NCI-H526 treated with DMSO at 0.1 percent for 48 hours (cell line): ENCODE measurements at places on chromosomes 7 and 10.

- DNase-seq = no peak
Measured at GRCh38 chr7:30616318-30616717, 21.6 kb downstream of the GARS1 start.

DNA sequence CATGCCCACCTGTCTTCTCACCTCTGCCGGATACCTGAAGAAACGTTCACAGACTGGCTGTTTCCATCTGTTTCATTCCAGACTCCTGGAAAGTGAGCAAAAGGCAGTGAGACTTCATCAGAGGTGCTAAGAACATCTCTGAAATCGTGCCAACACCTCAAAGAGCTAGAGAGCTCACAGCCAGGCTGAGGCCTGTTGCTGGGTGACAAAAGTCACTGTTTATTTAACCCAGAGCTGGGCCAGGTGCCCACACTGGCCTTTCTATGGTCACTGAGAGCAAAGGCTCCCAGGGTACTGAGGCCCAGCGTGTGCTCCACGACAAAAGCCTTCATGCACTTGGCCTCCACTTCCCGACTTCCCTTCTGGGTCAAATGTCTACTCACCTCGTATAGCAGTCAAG is 3.7 kb upstream of the NANOS1 start:
- no peak for DNase-seq

DNA sequence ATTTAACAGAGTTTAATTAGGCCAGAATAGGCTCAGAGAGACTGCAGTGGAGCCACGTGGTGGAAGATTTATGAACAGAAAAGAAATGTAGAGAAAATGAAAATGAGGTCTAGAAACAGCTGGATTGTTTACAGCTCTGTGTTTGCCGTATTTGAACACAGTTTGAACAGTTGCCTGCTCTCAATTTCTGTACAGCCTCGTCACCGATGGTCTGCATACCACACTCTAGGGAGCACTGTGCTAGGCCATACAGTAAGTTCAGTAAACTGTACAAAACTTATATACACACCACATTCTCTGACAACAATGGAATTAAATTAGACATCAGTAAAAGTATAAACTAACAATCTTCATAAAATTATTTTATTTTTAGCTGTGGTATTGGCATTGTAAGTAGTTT is 11.1 kb upstream of the CYP2E1 start:
- no peak for DNase-seq

GRCh38 chr7:69684369-69685292 is 86.4 kb downstream of the AUTS2 start:
- peak; percentile 20 for DNase-seq
